Trophoblast cell (in vitro differentiated cells and primary cell): ENCODE measurements at places on chromosomes 6 and 20.

- no peaks in the 10 kb centered on the region for H3K4me1 ChIP-seq
- no peaks in the 10 kb centered on the region for H3K36me3 ChIP-seq
- H3K4me3 ChIP-seq, result no peak overlapping the region
- H3K27me3 ChIP-seq, result no peaks in the 10 kb centered on the region
- DNase-seq, result peak; percentile 35
Measured at GRCh38 chr6:165910184-165910966, 247.3 kb upstream of the PDE10A start.

DNA sequence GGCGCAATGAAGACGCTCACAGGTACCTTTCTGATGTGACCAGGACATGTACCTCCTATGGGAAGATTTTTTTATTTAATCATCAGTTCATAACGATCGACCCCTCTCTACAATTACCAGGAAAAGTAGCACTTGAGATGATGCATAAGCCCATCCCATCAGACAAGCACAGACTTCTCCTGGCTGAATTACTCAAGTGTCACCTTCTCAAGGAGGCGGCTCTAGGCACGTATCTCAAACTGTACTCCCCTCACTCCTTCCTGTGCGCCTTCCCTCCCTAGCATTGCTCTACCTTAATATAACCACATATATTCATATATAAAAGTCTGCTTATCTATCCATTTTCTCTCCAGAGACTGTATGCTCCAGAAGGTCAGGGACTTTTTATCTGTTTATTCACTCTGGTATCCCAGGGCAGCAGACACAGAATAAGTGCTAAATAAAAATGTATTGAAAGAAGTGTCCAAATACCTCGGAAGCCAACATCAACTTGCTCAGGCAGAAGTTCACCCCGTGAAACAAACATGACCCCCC is 71.5 kb downstream of the CNKSR3 start:
- H3K27me3 ChIP-seq, result no peaks in the 10 kb centered on the region
- DNase-seq, result no peak
- H3K4me3 ChIP-seq, result no peak overlapping the region
- no peaks in the 10 kb centered on the region for H3K4me1 ChIP-seq

GRCh38 chr6:20816126-20816525 is 281.9 kb downstream of the CDKAL1 start:
- no peaks in the 10 kb centered on the region for H3K36me3 ChIP-seq
- no peaks in the 10 kb centered on the region for H3K4me1 ChIP-seq
- DNase-seq, result no peak
- H3K4me3 ChIP-seq, result no peak overlapping the region

DNA sequence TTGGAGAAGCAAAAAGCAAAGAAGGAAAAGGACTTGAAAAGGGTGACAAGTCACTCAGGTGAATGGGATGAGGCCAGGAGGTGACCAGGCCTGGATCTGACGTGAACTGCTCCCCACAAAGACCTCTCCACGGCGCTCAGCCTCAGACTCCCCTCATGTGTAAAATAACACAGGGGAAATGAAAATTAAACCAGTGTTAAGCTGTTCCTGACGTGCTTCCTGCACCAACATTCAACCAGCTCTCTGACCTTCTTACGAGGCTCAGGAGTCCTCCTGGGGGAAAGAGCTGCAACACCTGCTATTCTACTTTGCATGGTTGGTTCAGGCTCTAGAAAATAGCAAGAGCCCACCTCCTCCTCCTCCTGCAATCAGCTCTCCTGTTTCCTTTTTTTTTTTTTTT is 256.7 kb downstream of the ATXN1 start:
- H3K4me1 ChIP-seq, result no peaks in the 10 kb centered on the region
- H3K4me3 ChIP-seq, result no peak overlapping the region
- DNase-seq, result no peak
- no peak overlapping the region for H3K27ac ChIP-seq

GRCh38 chr20:1696521-1697209 is 39.1 kb upstream of the SIRPG start:
- H3K36me3 ChIP-seq, result no peaks in the 10 kb centered on the region
- H3K27me3 ChIP-seq, result no peaks in the 10 kb centered on the region
- no peak overlapping the region for H3K4me3 ChIP-seq
- H3K27ac ChIP-seq, result no peak overlapping the region
- H3K4me1 ChIP-seq, result no peaks in the 10 kb centered on the region
- DNase-seq, result no peak
